ENCODE measurements at places on chromosomes 11 and 22.

- no peak for DNase-seq
Measured at GRCh38 chr11:10390375-10390774, 64.7 kb upstream of the AMPD3 start.

DNA sequence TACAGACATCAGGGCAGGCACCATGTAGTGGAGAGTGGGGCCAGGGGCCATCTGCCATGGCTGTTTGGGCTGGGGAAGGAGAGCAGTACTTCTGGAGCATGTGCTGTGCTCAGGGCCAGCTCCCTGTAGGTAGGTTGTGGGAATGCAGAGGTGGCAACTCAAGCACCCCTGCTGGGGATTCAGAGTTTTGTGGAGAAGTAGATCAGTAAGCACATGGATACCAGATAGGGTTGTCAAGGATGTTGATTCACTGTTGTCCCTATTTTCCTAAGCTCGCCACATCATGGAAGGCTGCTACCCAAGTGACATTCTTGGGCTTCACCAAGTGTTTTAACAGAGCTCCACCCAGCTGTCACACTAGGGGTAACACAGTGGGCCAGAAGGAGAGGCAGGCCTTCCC lies 67.2 kb downstream of the BMAL1 start:
- DNase-seq: no peak

GRCh38 chr11:118318581-118319336 lies 14.2 kb downstream of the CD3E start:
- no peak for DNase-seq

- no peak for DNase-seq
Measured at GRCh38 chr11:105357146-105357545, 217.6 kb upstream of the CARD18 start.

GRCh38 chr22:20472629-20473442 lies 22.8 kb downstream of the KLHL22 start:
- no peak for DNase-seq
